Skeletal muscle cell (primary cell): ENCODE measurements at places on chromosomes 16 and 17.

GRCh38 chr16:47715442-47716083, 254.4 kb downstream of the PHKB start:
- DNase-seq: no peak

GRCh38 chr17:73533781-73534180, 110.5 kb downstream of the SDK2 start:
- no peak for DNase-seq

DNA sequence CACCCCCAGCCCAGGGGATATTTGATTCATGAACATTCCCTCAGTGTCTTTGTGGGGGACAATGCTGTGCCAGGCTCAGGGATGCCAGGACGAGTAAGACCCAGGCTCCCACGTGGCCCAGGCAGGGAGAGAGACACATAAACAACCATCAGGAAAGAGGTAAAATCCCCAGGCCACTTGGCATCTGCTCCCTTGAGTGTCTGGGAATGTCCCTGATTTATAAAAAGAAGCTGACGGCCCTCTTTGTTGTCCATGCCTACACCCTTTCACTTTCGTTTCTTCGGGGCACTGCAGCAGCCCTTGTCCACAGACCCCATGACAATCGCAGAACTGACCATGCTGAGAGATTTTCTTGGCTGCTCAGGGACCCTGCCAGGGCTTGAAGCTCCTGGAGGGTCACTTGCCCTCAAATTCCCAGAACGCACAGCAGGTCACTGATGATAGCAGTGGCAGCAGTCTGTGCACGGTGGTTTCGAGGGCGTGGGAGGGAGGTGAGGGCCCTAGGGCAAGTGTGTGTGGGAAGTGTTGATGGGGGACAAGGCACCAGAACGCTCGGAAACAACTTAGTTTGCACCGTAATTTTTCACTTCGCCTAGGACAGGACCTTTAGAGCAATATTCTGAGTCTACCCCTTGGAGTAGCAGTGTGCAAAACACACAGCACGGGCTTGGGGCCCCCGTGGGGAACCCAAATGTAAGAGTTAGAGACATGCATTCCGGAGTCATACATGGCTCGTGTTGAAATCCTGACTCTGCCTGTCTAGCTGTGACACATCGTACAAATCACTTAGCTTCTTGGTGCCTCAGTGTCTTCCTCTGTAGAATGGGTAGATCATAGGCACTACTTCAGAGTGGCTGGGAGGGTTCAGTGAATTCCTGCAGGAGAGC, 4.7 kb downstream of the NOD2 start:
- DNase-seq: no peak

- DNase-seq: peak; percentile 80
These were observed 14.7 kb downstream of the C1QTNF1 start for GRCh38 chr17:79038545-79039135.

- no peak for DNase-seq
These were observed 162.6 kb upstream of the CDH13 start for GRCh38 chr16:82464187-82464586.

- DNase-seq: no peak
These were observed 944.5 kb upstream of the SOX9 start for GRCh38 chr17:71176331-71176730.

DNA sequence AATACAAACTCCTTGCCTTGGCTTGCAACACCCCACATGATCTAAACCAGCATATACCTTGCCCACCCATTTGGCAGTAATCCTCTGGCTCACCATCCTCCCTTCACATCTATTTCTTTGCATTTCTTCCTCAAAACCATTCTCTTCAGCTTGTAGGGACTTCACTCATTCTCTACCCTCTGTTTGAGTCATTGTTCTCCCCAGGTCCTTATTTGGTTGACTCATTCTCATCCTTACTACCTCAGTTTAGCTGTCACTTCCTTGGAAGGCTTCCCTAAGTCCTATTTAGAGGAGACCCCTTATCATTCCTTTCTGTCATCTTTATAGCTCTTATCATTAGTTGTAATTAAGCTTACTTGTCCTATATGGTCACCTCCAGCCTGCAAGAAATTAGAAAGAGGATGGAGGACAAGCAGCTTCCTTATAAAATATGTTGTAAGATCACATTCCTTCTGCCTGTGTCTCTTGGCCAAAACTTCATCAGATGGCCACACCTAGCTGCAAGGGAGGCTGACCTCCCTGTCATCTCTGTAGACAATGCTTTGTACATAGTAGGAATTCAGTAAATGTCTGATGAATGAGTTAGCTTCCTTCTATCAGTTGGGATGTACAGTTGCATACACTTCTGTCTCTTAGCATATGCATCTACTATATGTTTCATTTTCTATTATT, 1.7 kb downstream of the TTC19 start:
- no peak for DNase-seq

DNA sequence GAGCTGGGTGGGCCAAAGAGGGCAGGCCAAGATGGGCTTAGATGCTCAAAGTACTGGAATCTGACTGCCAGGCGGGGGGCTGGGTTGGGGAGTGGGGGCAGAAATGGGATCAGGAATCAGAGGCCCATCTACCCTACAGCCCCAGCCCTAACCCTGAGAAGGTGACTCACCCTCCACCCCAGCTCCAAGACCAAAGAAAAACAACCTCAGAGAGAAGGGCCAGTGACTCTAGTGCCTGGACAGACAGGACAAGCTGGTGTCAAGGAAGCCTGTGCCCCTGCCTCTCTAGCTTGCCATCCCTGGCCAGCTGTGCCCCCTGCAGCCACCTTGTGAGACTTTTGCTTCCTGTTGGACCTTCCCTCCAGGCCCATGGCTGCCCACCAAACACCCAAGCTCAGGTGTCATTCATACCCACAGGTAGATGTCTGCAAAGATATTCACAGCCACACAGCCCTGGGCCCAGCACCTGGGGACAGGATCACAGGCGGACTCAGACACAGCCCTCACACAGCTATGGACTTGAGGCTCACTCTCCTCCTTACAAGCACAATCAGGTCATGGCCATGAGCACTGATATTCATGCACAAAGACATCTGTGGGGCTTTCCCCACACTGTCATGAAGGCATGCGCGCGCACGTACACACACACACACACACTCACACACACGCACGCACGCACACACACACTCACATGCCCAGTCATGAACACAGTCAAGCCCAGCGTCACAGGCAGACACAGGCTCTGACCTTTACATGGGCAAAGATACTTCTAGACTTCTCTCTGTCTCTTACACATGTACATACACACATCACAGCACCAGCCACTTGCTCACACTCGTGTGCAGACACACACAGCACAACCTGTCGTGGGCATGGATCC, 2.8 kb downstream of the WNT3 start:
- no peak for DNase-seq

DNA sequence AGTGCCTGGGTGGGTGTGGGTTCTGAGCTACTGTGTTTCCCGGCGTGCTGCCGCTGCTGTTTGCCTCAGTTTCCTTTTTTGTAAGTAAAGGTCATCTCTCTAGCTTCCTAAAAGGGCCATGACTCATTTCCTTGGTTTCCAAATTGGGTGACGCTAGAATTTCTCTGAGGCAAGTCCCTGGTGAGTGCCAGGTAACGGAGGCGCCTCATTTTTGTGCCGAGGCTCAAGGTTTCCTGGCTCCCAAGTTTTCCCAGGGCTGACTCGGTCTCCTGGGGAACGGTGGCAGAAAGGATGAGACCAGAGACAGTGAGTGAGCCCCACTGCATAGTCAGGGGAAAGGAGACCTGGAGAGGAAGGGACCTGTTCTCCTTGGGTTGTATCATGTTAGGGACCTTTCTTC, 20.3 kb downstream of the MSI2 start:
- no peak for DNase-seq

GRCh38 chr17:39199820-39200069, 338 bp upstream of the RPL19 start:
- DNase-seq: peak; percentile 84

- DNase-seq: no peak
These were observed 5.3 kb upstream of the RHOT2 start for GRCh38 chr16:662597-662996.

DNA sequence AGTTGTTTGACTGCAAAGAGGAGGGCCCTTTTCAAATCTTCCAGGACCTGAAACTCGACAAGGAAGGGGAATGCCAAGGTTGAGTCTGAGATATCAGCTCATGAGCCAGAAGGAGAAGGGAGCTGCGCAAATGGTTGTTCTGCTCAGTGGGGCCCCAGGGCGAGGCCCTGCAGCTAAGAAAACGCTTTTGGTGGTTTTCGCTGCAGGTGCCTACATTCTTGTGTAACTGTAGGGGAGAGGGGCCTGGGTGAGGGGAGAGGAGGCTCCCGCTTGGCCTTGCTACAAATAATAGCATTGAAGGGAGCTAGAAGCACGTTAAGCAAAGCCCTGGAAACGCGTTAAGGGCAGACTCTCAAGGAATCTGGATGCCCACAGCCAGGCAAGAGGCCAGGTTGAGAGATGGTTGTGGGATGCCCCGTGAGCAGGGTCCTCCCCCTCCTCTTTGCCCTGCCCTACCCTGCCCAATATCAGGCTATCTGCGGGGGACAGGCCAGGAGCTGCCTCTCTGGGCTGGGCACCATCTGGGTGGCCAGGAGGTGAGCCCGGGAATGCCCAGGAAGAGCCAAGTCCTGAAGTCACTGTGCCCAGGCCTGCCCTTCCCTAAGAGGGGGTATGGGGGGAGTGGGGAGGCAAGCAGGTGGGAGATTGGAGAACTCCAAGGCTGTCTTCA, 21.9 kb downstream of the GPR142 start:
- DNase-seq: no peak

DNA sequence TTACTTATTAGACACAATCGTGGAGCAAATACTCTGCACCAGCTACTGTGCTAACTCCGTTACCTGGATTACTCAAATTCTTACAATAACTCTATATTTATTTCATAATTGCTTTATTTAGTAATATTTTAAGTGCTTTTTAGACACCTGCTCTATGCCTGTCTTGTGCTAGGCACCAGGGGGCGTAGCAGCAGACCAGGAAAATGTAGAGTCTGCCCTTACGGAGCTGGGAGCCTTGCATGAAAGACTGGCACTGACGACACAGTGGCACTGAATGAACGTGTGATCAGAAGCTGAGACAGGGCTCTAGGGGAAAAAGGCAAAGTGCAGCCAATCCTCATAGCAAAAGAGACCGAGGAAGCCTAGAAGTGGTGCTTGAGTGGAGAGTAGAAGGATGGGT, 486.5 kb downstream of the CDH13 start:
- no peak for DNase-seq

DNA sequence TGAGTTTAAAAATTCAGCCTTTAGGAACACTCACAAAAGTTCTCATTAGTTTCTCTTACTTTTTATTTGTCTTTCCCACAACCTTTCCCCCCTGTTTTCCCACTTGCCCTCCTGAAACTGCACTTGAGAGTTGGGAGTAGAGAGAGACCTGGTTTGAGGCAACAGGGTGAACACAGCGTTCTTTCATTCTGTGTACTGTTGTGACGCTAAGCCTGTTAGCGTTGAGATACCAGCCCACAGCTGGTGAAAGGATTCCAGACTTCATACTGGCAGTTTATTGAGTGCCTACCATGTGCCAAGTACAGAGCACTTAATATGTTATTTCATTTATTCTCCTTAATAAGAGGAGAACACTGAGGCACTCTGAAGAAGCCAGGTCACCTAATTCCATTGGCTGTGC, 10.3 kb downstream of the TNRC6C start:
- no peak for DNase-seq

DNA sequence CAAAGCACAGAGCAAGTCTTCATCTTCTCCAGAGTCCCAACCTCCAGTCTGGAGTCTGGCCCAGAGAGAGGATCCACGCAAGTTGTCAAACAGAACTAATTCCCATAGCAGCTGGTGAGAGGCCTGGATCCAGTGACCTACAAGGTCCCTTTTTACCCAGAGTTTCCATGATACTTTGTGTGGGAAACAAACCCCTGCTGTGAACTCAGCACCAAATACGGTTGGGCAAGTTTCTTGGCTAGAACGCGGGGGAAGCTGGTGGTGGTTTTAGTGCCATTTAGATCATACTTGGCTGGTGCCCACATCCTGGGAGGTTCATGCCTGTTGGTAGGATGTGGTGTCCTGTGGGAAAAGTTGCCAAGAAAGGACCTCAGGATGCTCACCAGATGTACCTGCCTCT, 18.1 kb downstream of the TMC7 start:
- DNase-seq: peak; percentile 53

DNA sequence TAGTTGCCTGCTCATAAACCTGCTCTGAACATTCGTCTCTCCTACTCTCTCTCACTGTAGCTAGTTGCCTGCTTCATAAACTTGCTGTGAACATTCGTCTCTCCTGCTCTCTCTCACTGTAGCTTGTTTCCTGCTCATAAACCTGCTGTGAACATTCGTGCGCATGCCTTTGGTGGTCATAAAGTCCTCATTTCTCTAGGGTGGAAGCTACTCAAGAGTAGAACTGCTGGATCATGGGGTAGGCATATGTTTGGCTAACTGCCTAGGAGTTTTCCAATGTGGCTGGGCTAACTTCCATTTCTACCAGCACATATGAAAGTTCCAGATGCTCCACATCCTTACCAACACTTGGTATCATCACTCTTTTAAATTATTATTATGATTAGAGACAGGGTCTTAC, 174.6 kb upstream of the RPH3AL start:
- no peak for DNase-seq

GRCh38 chr16:58198022-58198683, at the start of gene CSNK2A2:
CSNK2A2 (minus strand) TSS chr16:58198106; CDS start chr16:58197736, 370 bp downstream.
- peak; percentile 4 for DNase-seq

DNA sequence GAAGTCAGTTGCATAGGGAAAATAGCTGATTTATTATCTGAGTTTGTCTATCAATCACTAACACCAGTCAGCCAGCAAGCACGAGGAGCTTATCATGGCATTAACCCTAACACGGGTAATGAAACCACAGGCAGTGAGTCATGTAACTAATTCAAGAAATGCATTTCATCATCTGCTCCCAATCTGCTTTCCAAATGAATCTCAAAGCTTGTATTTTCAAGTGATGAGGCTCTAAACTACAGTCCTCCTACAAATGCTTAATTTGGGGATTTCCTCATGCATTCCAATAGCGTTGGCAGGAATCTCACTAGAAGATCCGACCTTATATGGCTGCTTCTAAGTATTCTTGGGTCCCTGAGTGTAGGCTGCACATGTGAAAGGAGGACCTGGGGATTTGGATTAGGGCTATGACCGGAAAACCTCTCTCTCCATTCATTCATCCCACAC, 118.4 kb upstream of the HSBP1 start:
- peak; percentile 88 for DNase-seq

DNA sequence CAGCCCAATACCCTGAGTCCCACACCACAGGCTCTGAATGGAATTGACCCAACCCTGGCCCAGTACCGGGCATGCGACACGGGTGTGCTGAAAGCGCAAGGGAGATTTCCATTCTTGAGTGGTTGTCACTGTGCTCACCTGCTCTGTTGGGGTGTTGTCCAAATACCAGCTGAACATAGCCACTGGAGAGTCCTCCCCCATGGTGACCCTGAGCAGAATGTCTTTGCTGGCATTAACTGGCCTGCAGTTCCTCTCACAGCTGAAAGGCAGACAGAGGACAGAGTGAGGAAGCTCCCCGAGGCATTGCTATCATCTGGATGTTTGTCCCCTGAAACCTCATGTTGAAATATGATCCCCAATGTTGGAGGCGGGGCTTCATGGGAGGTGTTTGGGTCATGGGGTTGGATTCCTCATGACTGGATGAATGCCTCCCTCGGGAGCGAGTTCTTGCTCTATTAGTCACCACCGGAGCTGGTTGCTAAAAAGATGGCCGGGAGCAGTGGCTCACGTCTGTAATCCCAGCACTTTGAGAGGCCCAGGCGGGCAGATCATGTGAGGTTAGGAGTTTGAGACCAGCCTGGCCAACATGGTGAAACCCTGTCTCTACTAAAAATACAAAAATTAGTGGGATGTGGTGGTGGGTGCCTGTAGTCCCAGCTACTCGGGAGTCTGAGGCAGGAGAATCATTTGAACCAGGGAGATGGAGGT, 57.3 kb upstream of the BCO1 start:
- peak; percentile 89 for DNase-seq
